ENCODE measurements at places on chromosomes 2 and 18. TPM values are rescaled to one million over a fixed set of nuclear protein-coding genes. Genes with fewer than 3 reads are reported as not detected.

SETBP1 gene
- total RNA-seq: 62.7 TPM

PSD4 gene
- 38.8 TPM for total RNA-seq

PID1 gene
- 0.79 TPM for total RNA-seq

ABCB11 gene
- not detected for total RNA-seq

CCDC141 gene
- total RNA-seq: 4.4 TPM

PROM2 gene
- total RNA-seq: 31.5 TPM

MGAT4A gene
- total RNA-seq: 60.0 TPM

All from type B pancreatic cell (in vitro differentiated cells).